Osteocyte (in vitro differentiated cells): ENCODE measurements at places on chromosomes 6 and 20. TPM values are rescaled to one million over a fixed set of nuclear protein-coding genes. Genes with fewer than 3 reads are reported as not detected.

GRCh38 chr6:84788689-84789088 lies 24.3 kb upstream of the TBX18 start:
- DNase-seq, result no peak

DNA sequence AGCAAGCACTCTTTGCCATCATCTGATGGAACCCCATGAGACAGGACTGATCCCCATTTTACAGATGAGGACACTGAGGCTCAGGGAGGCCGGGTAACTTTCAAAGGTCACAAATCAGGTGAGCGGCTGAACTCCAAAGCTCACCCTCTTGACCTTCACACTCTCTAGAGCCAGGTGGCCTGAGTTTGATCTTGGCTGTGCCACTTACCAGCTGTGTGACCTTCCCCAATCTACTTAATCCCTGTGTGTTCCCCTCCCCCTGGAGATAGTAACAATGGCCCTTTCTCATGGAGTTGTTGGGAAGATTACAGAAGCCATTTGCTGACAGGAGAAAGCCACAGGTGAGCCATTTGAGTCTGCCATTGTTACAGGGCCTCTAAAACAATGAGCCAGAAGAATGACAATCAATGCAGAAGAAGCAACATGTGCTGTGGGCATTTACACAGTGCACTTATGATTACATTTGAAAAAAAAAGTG lies 34.5 kb downstream of the BMP7 start:
- no peak for DNase-seq

DNA sequence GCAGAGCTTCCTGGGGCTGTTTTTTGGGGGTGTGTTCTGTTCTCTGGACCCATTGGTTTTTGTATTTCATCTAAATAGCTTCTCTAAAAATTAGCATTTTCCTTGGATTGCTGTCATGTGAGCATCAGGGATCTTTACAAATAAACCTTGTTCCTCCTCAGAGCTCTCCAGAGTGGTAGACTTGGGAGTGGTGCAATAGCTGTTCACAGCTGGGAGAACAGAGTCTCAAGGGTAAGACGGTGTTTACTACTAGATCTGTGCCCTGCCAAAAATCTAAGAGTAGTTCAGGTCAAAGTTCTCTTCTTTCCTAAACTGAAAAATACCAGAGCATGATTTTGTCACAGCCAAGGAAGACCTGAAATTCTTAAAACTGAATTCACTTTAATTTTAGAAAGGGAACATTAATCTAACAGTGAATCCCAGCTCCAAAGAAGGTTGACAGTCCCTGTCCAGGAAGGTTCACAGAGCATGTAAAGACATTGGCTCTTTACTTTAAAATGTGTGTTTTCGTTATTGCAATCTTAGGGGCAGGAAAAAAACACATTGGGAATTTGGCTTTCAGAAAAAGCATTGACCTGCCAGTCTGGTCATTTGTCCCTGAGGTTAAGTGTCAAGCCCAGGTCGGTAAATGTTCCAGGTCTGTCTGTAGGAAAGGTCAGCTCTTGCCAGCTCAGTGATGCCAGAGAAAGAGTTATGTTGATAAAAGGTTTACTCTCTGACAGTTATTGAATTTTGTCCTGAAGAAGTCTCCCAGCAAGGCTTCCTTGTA lies 43.3 kb downstream of the VAPB start:
- DNase-seq, result no peak

DNA sequence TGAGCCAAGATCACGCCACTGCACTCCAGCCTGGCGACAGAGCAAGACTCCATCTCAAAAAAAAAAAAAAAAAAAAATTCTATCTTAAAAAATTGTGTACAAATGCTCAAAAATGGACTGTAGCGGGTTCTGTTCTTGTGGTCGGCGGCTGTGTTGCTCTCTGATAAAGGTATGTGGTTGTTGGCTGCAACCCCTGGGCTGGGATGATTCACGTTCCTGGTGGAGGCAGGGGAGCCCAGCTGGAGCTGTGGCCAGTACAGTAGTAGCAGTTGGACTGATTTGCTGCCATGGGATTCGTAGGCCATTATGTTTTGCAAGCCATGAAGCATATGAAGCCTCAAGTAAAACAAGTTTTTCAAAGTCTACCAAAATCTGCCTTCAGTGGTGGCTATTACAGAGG lies 22.3 kb downstream of the MDN1 start:
- DNase-seq, result peak; percentile 34

- DNase-seq, result no peak
These were observed 331 bp upstream of the UFL1 start for GRCh38 chr6:96521306-96521643.

DNA sequence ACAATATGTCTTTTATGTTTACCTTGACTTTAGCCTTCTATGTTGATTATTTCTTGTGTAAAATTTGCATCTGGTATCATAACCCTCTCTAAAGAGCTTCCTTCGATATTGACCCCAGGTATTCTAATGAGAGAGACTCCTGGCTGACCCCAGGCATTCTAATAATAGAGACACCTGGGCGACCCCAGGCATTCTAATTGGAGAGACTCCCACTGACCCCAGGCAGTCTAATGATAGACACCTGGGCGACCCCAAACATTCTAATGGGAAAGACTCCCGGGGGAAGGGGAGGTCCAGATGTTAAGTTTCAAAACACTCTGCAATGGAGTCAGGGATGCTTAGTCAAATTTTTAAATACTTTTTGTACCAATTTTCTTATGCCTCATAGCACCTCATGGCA lies 726.4 kb downstream of the COL12A1 start:
- DNase-seq, result no peak

DNA sequence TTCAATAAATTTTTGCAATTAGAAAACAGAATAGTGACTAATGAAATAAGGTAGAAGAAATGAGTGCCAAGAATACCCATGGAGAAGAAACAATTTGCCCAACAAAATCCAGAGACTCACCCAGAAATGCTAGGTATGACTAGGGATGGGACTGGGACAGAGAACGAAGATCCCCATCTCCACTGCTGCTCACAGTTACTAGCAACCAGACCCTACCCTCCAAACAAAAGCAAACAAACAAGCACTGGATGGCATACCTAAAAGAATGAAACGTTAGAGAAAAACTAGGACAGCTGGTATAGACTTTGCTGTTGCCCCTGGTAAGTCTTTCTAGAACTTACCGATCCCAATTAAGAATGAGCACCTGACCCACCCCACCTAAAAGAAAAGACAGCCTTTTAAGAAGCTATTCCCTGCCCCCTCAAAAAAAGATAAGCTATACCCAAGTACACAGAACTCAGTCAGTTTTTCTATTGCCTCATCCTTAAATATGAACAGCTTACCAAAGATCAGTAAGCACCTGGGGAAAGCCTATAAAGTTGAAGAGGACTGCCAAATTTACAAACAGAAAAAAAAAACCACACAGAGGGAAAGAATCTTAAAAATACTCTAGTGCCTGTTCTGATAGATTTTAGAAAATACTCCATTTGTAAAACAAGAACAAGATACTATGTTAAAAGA lies 31.7 kb downstream of the REPS1 start:
- DNase-seq, result no peak

Gene EFCAB8
- 0.64 and 0.97 TPM in 2 replicates for total RNA-seq

Gene ECT2L
- total RNA-seq, result 0.13 TPM in 1 of 2 replicates, not detected in the other

Gene TSHZ2
- not detected in 2 replicates for total RNA-seq
